ENCODE measurements at places on chromosomes 7 and 10. TPM values are rescaled to one million over a fixed set of nuclear protein-coding genes. Genes with fewer than 3 reads are reported as not detected.

GRCh38 chr7:69868921-69869320, 270.6 kb downstream of the AUTS2 start:
- no peak for DNase-seq

- DNase-seq = no peak
Observed at GRCh38 chr10:112484399-112484798, 37.4 kb downstream of the VTI1A start.

GRCh38 chr10:12872577-12872976, 128.9 kb downstream of the CCDC3 start:
- DNase-seq = no peak

GRCh38 chr10:111137587-111137986, 60.8 kb downstream of the ADRA2A start:
- DNase-seq = no peak

DNA sequence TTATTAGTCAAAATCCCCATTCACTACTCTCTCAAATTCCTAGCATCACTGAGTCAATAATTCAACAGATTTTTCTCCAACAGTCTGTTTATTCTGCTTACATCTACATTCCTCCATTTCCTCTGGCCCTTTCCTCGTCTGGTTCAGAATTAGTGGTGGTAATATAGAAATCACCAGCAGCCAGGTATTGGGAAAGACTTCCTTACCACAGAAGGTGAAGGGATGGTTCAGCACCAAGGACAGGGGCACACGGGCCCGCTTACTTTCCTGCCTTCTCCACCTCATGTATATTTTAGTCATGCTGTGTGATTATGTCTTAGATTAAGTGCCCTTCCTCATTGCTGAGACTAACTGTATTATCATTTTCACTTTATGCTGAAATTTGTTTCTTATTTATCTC, 70.4 kb upstream of the APBB1IP start:
- peak; percentile 11 for DNase-seq

GRCh38 chr7:72706521-72706920, 121.5 kb downstream of the TYW1B start:
- DNase-seq = no peak

- no peak for DNase-seq
Observed at GRCh38 chr10:109726473-109726872, 196.8 kb downstream of the XPNPEP1 start.

- DNase-seq = no peak
Observed at GRCh38 chr10:89367529-89367928, 10.3 kb upstream of the IFIT1B start.

DNA sequence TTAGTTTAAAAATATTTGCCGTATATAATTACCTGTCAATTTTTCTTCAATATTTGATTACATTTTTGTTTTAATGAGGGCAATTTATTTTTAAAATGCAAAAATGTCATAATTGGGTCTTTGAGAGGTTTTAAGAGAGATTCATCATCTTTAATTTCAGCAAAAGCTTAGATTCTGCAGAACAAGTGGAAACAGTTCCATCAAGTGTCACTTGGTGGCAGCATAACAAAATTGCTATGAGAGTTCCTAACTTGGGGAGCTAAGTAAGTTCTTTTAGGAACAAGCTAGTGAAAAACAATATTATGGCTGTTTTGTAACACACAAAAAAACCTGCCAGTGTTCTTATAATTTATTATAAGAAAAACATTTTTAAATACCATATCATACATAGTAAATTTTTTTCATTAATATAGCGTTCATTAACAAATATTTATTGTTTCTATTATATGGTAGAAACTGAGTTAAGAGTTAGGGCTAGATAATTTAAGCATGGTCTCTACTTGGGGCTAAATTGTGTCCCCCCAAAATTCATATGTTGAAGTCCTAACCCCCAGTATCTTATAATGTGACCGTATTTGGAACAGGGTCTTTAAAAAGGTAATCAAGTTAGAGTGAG, 155.2 kb downstream of the MAGI2 start:
- no peak for DNase-seq

- peak; percentile 32 for DNase-seq
Observed at GRCh38 chr7:148979827-148980226, 48.5 kb downstream of the PDIA4 start.

GRCh38 chr7:28181416-28181815, 821 bp upstream of the JAZF1 start:
- DNase-seq = no peak

DNA sequence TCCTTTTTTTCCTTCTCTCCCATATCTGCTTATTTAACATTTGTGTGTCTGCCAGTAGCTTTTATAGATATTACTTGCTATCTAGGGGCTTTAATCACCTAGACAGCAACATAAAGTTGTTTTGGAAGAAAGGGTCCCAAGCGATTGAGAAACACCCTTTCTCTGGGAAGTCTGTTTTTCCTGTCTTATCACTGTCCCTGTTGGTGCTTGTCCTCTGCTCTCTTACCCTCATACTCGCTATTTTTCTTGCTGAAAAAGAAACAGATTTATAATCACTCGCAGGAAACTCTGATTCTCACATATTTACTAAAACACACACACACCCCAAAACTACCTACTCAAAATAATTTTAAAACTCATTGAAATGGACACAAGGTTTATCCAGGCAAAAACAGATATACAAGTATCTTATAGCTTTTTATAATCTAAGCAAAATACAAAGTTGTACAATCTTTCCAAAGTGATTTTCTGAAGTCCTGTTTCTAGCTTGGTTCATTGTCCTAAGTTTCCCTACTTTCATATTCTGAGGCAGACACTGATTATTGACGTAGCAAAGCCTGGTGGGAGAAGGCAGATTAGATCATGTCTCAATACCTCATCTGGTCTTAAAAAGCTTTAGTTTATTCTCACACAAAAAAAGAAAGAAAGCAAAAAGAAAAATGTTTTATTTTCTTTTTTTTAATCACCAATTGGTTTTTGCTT, 157.3 kb downstream of the CACNA2D1 start:
- DNase-seq = no peak

Gene AMPH
- polyA plus RNA-seq = not detected

Gene IGF2BP3
- polyA plus RNA-seq = not detected

Gene CUX1
- polyA plus RNA-seq = 6.0 TPM

Gene SUFU
- polyA plus RNA-seq = 4.2 TPM
